ENCODE measurements at places on chromosomes 4 and X.

GRCh38 chrX:147069926-147070325 is 255.4 kb upstream of the CXorf51A start:
- DNase-seq = no peak

DNA sequence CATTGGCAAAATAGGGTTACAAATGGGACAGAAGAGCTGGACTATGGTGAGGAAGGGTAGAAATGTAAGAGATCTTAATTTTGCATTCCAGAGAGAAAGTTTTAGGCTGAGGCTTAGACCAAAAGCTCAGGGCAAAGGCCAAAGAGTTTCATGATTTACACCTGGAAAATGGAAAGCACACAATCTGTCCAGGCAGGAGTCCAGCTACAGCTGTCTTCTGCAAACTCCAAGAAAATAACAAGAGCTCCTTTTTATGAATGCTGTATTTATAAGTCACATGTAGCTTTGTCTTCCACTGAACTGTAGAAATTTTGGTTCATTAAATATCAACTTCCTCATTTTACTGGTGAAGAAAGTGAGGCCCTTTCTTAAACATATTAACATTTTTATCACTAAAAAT is 288.0 kb upstream of the ATOH1 start:
- DNase-seq = no peak

DNA sequence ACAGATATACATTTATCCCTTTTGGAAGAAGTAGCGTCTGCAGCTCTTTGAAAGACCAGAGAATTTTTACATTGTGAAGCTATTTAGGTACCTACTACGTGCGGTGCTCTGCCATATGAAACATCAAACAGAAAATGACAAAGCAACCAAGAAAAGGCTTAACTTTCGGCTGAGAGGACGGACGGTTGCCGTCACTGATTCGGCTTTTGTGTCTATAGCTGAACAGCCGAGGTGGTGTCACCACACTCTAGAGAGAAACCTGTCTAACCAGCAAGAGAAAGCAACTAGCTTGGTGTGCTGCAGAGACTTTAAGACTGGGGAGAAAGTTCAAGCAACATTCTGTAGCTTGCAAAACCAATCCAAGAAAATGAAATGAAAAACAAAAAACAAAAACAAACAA is 145.5 kb downstream of the SHOX start:
- DNase-seq = no peak

DNA sequence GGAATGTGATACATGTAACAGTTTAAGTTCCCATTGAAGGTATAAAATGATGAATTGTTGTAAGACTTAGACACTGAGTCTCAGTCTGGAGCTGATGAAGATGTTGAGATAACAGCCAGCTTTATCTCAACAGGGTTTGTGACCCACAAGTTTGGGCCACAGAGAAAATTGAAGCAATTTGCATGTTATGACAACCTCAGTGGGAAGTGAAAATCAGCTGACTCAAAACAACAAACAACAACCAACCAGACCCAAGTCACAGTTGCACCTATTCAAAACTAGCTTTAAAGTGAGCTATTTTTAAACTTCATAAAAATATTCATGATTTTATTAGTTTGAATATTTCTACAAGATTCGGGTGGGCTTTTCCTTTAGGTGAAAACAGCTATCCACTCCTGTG is 8.0 kb downstream of the SFRP2 start:
- DNase-seq = no peak

DNA sequence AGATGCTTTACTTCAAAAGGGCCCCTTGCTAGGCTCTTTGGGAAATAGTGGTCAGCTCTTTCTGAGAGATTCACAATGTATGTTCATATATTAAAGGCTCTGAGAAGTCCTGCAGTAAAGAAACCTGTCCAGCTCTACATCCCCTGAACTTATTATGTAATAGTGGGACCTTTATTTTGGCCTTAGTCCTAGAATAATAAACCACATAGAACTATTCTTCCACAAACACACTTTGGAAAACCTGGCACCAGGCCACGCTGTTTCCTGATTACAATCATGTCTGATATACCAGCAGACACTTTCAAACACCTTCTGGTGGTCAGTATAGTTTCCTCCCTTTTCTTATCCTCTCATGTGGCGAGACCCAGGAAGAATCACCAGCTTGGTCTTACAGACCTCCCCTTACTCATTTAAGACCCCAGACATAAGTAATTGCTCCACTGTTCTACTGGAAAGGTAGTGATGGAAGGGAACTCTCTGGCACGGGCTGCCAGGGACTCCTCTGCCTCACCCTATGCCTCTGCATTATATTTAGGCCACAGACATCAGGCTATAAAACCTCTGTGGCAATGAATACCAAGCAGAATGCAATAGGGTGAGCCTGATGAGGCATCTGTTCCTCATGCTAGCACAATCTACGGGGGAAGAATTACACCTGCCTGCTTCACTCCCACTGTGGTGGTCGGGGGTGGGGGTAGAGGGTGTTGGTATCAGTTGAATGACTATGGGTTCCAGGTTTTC is 5.7 kb upstream of the PPEF1 start:
- DNase-seq = peak; percentile 40

- DNase-seq = no peak
Measured at GRCh38 chr4:3792813-3793212, 26.6 kb downstream of the ADRA2C start.

- DNase-seq = no peak
Measured at GRCh38 chr4:44679060-44679459, 840 bp downstream of the GUF1 start.

DNA sequence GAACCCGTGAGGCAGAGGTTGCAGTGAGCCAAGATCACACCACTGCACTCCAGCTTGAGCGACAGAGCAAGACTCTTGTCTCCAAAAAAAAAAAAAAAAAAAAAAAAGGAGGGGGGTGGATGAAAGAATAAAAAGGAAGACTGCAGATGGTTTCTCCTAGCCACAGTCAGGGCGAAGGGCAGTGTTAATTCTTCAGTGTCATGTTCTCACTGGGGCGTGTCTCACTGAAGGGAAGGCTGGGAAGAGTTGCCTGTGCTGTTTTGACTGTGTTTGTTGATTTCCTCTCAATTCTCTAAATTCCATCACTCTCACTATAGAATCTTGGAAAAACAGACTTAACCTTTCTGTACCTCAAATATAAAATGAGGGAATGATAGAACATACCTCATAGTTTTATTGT is 71.6 kb upstream of the DHX15 start:
- no peak for DNase-seq

DNA sequence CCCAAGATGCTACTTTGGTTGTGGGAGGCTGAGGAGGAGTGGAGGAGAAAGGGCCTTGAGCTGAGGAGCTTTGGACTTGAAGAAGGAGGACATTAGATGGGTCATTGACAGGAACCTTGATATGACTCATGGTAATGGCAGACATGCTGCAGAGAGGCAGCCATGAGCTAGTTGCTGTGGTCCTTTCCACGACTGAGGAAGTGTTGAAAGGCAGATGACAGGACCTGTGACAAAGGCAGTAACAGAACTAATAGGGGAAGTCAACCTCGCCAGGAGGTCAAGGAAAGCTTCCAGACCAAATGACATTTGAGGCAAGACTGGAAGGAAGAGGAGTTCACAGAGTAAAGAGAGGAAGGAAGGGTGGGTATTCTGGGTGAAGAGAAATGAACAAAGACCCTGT is 7.6 kb upstream of the XPNPEP2 start:
- no peak for DNase-seq

- DNase-seq = peak; percentile 22
Measured at GRCh38 chr4:61068745-61069144, 131.4 kb upstream of the ADGRL3 start.

DNA sequence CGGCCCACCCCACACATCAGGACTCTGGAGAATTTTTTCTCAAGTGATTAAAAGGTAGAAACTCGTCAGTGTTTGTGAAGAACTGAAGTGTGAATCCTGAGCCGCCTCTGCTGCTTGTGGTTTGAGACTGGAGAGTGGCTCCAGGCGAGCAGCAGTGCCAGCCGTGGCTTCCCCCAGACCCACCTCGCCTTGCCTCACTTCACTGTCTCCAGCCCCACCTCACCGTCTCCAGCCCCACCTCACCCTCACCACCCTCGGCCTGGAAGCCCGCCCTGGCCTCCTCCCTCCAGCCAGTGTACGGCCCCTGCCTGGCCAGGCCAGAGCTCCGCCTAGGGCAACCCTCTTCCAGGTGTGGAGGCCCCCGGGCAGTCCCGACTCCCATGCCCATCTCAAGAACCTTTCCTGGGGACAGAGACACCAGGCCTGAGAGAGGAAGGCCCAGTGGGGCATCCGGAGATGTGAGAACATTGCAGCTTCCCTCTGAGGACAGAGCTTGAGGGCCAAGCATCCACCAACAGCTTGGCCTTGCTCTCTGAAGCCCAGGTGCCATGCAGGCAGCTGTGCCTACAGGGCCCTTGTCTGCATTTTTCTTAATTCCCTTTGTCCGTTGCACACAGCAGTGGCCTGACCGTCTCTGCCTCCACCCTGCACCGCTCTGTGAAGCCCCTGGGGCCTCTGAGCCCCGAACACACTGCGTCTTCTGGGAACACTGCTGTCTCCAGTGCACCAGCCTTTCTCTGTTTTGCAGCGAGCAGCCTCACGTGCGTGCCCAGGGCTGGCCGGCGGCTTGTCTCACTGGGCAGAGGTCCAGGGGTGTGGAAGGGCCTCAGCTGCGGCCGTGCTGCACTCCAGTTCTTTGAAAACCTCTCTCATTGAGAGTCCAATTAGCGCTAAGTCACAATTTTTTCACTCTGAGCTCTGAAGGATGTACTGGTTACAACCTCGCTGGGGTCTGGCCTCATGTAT is 13.8 kb downstream of the SH3BP2 start:
- DNase-seq = no peak

DNA sequence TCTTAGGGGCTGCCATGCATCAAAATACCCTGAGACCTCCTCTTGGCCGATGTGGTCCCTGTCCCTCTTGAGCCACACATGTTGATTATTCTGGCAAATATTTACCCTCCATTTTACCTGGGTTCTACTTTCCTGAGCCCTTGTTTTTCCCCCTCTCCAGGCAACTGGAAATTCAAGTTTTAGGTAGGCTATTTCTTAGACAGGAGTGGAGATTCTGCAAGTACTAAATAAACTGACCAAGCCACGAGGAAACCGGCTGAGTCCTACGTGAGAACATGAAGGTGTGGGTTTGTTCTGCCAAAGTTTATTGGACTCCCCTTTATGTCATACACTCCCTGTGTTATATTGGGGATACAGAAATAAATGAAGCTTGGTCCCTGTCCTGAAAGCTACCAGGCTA is 88.1 kb downstream of the RTL5 start:
- no peak for DNase-seq

Measured in brain microvascular endothelial cell (primary cell).